ENCODE measurements at places on chromosomes 16 and 17.

DNA sequence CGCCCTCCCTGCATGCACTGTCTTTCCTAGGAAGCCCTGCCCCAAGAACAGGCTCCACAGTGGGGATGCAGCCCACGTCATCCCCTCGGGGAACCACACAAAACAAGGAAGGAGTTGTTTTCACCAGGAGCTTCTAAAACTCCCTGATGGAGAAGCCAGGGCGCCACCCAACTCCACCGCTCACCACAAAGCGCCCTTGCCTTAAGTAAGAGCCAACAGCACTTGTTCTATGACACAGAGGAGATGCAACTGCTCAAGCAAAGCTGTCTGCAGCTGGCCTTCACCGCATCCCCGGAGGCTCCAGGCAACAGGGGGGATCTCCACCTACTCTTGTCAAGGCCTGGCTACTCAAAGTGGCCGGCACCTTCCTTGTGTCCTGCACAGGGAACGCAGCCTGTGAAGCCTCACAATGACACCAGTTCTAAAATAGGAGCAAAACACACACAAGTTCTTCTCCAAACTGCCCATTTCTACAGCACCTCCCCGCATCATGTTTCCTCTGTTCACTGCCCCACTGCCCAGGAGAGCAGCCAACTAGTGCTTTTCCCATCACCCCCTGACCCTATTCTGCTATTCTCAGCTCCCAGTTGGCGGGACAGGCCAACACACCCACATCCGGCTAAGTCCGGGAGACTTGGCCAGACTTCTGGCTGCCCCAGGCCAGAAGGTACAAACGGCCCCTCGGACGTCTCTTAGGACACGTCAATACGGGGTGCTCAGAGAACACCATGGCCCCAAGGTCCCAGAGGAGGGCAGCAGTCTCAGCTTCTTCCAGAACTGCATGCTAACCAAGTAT, 24.2 kb downstream of the MPG start:
- no peak for DNase-seq

DNA sequence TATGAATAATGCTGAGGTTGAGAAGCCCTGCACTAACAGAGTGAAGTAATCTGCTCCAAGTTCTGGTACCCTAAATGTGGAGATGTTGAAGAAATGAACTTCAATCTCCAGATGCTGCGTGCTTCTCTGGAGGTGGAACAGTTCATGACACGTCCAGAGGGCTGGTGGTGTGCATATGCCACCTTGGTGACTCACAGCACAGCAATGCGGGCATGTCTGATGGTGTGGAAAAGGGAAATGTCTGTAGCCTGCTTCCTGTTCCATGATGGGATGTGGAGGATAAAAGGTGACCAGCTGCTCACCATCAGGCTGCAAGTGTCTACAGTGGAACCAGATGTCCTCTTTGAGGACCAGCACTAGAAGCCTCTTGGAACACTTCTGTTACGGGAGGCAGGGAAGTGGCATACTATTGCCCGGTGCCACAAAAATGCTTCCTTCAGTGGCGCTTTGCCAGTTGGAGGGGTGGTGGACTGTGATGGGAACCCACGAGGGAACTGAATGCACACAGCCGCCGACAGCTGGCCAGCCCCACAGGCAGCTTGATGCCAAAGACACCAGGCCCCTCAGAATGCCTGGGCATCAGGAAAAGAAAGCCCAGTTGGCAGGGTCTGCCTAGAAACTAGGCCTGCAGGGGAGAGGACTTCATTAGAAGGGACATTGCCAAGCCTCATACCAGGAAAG, 19.9 kb downstream of the SNX11 start:
- DNase-seq = no peak

DNA sequence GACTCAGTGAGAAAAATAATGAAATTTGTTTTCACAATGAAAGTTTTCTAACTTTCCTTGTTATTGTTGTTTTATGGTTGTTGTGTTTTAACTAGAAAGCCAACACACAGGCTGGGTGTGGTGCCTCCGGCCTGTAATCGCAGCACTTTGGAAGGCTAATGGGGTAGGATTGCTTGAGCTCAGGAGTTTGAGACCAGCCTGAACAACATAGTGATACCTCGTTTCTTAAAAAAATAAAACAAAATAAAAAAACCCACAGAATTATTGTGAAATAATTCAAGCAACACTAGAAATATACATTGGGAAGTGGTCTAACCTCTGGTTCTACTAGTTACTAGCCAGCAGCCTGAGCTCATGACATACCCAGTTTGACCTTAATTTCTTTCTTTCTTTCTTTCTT, 630 bp downstream of the MILR1 start:
- no peak for DNase-seq

GRCh38 chr16:84535851-84536250, 31.4 kb upstream of the MEAK7 start:
- no peak for DNase-seq

GRCh38 chr17:2259769-2260536, 43.6 kb downstream of the SMG6 start:
- DNase-seq = no peak

DNA sequence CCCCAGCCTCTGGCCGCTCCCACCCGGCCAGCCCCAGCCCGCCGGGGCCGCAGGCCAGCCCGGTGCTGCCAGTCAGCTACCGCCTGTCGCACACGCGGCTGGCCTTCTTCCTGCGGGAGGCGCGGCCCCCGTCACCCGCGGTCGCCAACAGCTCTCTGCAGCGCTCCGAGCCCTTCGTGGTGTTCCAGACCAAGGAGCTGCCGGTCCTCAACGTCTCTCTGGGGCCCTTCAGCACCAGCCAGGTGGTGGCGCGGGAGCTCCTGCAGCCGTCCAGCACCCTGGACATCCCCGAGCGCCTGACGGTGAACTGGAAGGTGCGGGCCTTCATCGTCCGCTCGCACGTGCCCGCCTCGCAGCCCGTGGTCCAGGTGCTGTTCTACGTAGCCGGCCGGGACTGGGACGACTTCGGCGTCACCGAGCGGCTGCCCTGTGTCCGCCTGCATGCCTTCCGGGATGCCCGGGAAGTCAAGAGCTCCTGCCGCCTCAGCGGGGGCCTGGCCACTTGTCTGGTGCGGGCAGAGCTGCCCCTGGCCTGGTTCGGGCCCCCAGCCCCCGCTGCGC, 46.8 kb downstream of the TMEM132E start:
- DNase-seq = no peak

DNA sequence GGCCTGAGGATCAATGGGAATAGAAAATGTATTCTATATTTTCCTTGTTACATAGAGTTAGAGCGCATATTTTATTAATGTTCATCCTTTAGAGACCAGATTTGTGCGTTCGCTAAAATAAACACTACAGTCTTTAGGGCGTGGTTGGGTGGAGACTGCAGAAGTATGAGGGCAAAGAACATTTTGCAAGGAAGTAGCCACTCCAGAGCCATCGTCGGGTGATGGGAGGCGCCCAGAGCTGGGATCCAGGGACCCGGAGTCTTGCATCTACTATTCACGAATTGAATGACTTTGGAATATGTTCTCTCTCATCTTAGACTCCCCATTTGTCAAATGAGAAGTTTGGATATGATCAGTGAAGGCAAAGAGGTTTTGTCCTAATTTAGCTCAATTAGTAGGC, 154.2 kb upstream of the IRX6 start:
- DNase-seq = no peak

GRCh38 chr17:34370376-34370996, 7.5 kb upstream of the CCL1 start:
- DNase-seq = no peak

DNA sequence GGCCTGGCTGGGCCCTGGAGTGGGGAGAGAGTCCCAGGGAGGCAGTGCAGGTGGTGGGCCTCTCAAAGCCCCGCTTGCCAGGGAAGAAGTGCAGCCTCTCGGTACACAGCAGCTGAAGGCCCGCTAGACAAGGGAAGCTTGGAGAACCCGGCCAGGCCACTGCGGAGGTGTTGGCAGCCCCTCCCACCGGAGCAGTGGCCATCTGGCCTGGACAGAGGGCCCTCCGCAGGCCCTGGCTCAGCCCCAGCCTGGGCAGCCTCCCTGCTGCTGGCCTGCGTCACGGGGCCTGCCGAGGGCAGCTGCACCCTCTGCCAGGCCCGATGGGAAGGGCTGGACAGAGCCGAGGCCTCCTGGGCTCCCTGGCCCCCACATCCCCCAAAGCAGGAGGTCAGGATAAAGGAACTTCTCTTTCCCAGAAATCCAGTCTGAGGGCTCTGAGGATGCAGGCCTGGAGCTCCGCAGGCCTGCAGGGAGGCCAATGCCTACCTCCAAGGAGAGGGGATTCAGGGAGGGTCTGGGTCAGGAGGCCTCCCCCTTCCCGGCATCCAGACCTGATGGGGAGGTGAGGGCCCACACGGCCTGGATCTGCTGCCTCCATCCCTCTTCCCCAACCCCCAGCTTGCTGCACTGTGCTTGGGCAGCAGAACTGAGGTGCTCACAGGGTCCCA, 4.3 kb downstream of the SPPL2C start:
- DNase-seq = no peak

GRCh38 chr16:9099131-9099625, 7.7 kb downstream of the HAPSTR1 start:
- DNase-seq = no peak

DNA sequence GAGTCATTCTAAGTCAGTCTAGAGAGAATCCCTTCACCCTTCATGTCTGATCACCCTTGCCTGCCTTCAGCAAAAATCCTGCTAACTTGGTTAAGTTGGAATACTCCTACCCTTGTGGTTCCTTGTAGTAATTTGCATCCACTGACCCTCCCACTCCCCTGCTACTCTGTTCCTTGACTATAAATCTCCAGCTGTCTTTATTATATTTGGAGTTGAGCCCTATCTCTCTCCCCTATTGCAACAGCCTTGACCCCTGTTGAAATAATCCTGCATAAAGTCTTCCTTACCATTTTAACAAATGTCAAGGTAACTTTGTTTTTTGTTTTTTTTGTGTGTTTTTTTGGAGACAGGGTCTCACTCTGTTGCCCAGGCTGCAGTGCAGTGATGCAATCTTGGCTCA, 590.1 kb downstream of the WWOX start:
- DNase-seq = no peak

DNA sequence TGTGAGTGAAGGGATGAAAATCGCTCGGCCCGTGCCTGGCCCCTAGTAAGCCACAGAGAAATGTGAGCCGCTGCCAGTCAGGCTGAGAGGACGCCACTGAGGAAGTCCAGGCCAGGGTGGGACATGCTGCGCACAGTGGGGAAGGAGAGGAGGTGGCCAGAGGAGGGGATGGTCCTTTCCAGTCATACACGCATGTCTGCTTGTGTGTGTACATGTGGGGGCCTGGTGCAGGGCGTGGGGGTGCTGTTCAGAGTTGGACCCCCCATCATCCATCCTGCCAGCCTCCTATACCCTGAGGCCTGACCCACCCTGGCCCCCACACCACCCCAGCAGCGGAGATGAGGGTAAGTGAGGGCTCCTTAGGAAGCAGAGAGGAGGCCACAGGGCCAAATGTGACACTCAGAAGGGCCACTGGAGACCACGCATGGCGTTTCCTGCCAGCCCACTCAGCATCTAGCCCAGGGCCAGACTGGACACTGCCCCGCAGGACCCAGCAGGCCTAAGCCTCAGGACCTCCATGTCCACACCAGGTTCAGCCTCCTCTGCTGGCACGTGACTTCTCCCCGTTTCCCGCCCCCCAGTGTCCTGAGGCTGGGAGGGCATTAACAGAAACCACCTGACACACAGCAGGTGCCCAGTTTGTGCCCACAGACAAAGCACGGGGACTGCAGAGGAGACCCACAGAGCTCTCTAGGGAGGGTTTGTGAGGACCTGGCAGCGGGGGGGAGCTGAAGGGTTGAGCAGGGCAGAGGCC, 7.0 kb downstream of the DOC2A start:
- no peak for DNase-seq

DNA sequence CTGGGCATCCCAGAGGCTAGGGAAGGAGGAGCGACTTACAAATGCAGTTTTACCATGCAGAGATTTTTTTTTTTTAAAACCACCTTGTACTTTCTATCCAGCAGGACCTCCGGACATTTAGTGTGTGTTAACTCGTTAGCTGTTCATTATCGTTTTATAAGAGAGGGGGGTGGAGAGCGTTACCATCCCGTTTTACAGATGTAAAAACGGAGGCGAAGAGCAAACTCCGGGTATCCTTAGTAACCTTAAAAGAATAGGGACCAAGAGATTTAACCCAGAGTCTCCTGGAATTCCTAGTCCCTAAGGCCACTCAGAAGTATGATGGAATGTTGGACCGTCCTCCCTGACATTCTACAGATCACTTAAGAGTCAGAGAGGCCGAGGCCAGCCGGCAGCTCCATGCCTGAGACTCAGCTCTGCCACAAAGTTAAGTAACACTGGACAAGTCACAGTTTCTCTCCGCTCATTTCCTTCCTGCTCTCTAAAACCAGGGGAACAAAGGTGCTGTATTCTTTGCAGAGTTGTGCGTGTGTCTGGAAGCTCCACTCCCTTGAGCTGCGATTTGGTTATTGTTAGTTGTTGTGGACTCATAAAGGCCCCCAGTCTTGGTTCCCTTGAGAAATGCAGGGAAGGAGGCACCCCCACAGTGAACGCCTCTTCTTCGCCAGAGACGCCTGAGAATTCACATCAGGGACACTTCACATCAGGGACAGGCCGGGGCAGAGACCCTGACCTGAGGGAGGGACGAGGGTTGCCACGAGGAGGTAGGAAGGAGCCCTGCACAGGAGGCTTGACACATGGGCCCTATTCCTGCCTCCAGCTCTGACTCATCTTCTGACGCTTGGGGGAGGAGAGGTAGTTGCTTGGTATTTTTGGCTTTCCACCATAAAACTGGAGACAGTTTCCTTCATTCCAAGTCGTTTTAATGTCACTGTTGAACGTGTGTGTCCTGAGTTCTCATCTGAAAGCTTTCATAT, 1.2 kb downstream of the DUSP14 start:
- no peak for DNase-seq

DNA sequence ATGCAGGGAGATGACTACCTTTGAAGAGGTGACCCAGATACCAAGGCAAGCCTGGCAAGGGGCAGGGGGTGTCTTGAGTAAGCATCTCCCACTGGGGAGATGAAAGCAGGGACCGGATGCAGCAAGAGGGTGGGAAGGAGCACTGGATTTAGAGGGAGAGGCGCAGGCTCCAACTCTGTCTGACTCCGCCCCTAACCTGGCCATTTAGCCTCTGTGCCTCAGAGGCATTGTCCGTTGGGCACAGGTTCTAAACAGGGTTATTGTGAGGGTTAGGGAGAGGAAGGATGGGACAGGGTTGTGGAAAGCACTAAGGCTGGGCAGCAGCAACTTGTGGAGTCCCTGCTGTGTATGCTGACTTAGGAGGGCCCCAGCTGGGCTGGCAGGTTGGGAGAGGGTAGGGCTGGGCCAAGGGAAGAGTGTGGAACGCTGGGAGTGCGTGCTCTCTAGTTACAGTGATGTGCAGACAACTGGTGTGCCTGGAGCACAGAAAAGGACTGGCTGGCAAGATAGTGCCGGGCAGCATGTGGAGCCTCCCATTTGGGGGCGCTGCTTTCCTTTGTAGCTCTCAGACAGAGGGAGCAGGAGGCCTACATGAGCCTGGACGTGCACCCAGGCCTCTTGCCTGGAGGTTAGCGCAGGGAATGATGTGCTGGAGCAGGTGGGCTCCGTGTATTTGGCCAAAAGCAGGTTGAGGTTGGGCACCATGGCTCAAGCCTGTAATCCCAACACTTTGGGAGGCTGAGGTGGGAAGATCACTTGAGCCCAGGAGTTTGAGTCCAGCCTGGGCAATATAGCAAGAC, 26.2 kb downstream of the TBX2 start:
- DNase-seq = no peak

GRCh38 chr17:1577583-1578013, 15.0 kb upstream of the PITPNA start:
- no peak for DNase-seq

- DNase-seq = no peak
Observed at GRCh38 chr17:62680541-62681052, 53.1 kb downstream of the MRC2 start.

- DNase-seq = no peak
Observed at GRCh38 chr16:27650073-27650701, 100.2 kb downstream of the KATNIP start.

- no peak for DNase-seq
Observed at GRCh38 chr17:10042589-10043244, 137.6 kb upstream of the RCVRN start.
